ENCODE measurements at places on chromosomes 1 and 21.

DNA sequence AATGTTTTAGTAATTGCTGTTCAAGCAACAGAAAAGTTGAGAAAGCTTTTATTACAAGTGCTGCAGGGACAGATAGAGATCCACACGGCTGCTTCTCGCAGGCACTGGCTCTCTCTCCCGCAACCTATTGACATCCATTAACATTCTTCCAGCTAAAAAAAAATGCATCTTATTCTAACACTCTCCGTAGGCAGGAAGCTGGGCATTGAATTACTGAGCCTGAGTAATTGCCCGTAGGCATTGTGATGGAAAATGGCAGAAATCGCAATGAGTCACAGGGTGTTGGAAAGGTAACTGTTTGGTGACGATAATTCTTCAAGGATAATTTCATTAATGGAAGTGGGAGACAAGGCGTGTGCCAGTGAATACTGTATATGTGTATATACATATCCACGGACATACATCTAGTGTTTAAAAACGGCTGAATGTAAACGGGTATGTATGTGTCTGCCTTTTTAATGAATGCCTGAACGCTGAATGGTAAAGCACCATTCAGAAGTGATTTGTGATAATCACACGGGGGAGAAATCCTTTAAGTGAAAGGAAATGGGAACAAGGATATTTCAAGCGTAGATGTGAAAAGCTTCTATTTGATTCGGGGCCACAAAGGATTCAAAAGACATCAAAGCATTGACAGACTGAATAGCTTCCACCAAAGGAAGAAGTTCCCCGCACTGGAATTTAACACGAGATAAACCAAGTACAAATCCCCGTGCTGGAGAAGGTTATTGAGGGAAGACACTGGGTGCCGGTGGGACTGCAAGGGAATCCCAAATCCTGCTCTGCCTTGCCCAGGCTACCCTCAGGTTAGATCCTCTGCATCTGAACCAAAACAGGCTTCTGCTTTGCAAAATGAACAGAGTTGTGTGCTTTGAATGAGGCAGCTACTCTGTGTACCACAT, 567.2 kb downstream of the NPHP4 start:
- DNase-seq: no peak

- no peak for DNase-seq
Measured at GRCh38 chr1:161080441-161081405, 8.6 kb downstream of the NECTIN4 start.

DNA sequence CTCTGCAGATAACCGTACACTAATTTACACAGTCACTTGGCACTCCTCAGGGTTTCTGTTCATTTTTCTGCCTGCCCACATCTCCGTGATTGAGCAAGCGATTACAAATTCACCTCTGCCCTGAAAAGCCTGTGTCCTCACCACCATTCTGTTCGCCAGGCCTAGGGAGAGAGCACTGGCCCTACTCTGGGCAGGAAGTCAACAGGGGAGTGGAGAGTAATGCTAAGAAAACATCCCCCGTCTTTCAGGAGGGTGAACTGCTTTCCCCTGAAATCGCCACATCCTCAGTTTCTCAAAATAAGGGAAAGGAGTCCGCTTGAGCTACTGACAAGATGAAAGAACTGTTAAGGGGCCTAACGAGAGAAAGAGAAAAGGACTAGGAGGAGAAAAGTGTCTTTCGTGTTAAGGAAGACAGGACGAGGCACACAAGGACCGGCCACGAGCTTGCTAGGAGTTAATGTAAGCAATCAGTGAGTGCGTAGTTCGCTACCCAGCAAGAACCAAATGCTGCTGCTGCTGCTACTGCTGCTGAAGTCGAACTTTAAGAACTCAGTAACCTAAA, 632 bp downstream of the PEX19 start:
- DNase-seq: no peak

DNA sequence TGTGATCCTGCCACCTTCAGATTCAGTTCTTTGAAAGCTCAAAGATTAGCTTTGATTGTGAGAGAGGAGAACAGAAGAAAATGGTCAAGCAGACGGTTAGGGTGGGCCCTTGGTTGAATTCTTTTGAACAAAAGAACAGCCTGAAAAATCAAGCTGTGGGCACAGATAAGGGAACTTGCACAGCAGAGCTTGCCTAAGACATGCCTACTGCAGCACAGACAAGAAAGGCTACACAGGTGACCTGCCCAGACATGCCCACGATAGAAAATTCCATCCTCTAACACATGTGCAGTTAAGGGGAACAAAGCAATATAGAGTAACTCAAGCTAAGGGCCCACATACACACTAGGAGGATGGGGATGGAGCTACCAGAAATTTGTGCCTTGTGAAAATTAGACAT, 512.5 kb upstream of the LRRC7 start:
- DNase-seq: no peak

DNA sequence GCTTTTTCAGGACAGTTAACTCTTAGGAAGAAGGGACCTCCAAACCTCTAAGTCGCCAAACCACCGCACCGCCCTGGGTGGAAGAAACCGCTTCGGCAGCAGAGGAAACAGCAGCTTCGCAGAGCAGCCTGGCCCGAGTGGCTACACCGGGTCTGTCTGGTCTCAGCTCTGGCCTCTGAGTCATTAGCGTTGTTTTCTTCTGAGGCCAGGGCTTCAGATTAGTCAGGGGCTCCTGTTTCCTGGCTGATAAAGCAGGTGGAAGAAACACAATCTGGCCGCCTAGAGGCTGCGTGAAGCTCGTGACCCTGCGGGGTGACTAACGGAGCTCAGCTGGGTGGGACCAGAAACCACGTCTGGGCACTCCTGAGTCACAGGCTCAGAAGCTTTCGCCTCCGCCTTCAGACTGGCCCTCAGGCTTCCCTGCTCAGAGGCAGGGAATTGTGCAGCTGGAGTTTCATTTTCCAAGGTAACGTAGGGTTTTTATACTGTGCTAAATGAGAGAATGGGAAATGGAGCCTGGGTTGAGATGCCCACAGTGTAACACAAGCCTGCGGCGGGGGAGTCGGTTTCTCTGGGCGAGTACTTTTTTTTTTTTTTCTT, 44.9 kb downstream of the CHAF1B start:
- peak; percentile 38 for DNase-seq

GRCh38 chr1:167109125-167109524, 15.2 kb downstream of the STYXL2 start:
- no peak for DNase-seq

DNA sequence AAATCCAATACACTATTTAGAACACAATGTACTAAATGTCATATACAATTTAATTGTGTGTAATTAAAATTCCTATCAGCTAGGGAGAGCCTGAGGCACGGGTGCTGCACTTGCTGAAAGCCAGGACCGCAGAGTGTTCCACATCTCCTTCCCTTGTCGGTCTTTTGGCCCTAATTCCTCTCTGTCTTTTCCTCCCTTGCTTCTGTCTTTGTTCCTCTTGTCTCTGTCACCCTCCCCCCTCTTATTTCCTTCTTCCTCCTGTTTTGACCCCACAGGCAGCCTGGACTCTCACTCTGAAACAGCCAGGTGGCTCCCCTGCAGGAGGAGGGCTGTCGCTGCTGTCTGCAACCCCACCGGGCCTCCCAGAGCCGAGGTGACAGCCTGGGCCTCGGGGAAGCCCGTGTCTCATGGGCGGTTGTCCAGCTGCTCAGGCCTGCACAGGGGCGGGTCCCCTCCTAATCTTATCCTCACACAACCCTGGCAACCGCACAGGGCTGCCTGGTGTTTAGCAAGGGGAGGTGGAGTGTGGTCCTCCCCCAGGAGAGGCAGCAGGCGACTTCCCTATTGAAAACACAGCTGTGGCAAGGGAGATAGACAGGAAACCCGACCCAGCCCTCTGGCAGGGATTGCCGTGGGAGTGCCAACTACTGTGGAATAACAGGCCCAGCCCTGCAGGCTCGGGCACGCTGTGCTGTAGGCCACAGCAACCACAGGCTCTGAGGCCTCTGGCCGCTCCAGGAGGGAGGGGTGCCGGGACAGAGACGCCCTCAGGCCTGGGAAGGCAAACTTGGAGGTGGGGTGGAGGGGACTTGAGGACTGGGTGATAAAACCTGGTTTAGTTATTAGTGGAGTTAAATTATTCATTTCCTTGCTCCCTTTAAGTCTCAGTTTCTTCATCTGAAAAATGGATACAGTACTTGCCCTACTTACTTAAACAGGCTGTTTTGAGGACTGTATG, 68.8 kb upstream of the WDR26 start:
- DNase-seq: no peak

DNA sequence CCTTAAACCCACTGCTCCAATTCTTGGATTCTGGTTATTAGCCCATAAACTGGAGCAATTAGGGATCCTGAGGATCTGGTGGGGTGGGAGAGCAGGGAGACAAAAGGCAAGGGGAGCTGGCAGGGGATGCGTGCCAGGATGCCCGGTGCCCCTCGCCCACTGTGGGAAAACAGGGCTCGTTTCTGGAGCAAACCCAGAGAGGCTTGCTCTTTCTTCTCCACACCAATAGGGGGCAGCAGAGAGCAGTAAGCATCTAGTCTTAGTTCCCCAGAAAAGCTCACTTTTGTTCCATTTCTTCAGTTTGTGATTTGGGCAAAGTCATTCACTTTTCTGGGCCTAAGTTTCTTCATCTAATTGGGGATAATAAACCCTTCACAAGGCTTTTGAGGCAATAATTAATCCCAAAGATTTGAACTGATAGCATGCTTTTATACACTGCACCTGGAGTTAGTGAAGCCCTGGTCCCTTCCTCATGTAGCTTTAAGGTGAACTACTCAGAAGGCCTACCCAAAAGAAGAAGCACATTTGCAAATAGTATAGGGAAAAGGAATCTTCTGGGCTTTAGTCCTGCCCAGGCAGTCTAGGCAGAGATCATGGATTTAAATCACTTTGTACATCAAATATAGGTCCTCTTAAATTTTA, 160.6 kb upstream of the USP24 start:
- DNase-seq: no peak

- no peak for DNase-seq
Measured at GRCh38 chr1:226696547-226696946, 42.5 kb downstream of the ITPKB start.

GRCh38 chr1:92913093-92913819, 48.0 kb downstream of the DIPK1A start:
- DNase-seq: no peak

DNA sequence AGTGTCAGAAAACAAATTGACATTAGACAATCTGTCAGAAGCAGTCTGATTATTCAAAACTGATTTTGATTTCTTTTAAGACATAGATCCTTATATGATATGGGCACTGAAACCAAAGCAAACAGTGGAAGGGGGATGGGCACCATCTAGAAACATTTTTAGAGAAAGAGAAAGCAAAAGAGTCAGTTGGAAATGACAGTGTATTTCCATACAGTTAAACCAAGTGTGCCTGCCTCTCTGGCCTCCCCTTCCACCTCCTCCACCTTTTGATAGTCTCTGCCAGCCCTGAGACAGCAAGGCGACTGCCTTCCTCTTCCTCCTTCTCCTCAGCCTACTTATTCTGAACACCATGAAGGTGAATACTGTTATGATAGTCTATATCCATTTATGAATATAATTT, 949.7 kb downstream of the AMY1C start:
- no peak for DNase-seq

GRCh38 chr21:34307991-34308532, 55.7 kb upstream of the KCNE2 start:
- DNase-seq: no peak

GRCh38 chr1:165119086-165119485, 237.4 kb downstream of the LMX1A start:
- no peak for DNase-seq

- DNase-seq: no peak
Measured at GRCh38 chr1:20442920-20443625, 42.9 kb downstream of the CAMK2N1 start.

DNA sequence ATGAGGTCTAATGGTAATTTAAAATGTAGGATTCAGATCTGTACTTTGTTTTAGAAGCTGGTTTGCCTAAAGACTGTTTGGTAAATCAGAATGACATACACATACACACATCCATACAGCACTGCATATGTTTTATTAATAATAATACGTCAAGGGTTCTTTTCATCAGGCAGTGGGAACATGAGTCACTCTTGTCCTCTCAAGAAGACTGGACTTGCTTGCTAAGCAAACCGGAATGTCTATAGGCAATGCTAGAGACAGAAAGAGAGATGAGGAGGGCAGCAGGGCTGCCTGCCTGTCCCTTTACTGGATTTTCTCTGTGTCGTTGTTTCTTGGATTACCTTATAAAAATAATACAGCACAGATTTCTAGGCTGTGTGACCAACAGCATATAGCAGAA, 119.1 kb upstream of the GALNT2 start:
- DNase-seq: no peak

DNA sequence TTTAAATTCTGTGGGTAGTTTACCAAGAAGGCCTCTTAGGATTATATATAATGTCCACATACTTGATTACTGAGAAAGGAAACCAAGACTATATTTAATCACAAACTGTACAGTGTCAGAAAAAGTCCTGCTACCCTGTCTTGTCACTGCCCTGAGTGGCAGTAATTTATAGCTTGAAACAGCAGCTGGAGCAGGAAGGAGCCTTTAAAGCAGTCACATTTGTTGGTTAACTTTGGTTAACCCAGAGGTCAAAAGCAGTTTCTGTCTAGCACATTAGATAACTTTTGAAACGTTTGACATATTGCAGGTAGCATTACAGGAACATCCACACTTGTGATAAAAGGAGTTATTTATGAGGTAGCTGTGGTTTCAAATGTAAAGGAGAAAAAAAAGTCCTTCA, 161.7 kb downstream of the ROR1 start:
- no peak for DNase-seq

DNA sequence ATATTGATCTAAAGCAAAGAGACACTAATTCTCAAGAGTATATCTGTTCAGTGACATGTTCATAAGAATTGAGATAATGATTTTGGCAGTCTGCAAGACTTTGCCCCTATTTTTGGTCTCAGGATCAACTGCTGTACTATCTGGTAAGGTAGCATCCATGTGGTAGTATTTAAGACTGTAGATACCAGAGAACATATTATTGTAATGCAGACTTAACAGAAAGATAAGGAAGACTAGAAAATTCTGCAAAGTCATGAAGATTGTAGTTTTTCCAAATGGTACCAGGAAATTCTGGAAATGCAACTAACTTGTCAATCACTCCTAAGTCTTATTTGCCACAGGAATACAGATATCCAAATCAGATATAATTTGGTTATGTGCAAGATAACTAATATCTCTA, 35.1 kb downstream of the RNF2 start:
- DNase-seq: no peak
